Endothelial cell (in vitro differentiated cells): ENCODE measurements at places on chromosomes 6 and 20.

DNA sequence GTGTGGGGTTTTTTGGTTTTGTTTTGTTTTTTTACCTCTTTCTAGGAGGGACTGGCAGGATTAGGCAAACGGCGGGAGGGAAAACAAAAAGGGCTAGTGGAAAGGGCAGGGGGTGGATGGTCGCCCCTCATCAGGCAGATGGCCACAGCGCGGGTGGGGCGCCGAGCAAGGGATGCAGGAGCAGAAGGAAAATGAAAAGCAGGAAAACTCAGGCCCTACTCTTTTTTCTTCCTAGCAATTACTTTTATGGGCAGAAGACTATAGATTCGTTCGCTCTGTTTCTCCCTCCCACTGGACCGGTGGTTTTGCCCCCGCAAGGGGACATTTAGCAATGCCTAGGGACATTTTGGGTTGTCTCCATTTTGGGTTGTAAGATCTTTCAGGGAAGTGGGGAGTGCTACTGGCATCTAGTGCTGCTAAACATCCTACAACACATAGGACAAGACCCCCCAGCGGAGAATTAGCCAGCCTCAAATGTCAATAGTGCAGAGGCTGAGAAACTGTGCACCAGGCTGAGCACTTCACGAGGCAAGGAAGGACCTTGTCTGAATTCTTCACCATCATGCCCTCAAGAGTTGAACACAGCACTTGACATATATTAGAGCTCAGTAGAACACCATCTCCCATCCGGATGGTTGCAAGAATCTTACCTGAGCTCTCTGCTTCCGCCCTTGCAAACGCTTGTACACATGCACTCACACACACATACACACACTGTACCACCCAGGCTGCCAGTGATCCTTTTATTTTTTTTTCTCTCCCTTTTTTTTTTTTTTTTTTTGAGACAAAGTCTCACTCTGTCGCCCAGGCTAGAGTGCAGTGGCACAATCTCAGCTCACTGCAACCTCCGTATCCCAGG lies 4.8 kb upstream of the ZMYND8 start:
- DNase-seq, result no peak

DNA sequence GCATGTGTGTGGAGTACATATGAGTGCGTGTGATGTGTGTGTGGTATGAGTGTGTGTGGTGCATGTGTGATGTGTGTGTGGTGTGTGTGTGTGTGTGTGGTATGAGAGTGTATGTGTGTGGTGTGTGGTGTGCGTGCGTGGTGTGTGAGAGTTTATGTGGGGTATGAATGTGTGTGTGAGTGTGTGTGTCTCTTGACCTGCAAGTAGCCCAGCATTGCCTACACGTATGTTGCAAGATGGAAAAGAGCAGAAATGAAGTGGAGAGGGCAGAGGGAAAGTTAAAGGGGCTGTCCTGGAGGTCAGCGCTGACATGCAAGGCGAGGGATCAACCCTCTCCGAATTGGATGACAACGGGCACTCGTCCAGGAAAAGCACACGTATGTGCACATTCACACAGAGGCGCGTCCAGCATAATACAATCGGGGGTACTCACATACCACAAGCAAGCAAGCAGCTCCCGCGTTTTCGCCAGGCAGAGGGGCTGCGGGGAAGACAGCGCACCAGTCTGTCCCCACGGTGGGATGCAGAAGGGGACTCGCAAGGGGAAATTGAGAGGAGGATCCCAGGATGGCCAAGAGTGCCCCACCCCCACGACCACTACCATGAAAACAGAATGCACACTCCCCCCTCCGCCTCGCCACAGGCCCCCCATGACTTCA lies 174.5 kb upstream of the AFDN start:
- no peak for DNase-seq

- DNase-seq, result no peak
Measured at GRCh38 chr20:25237610-25238318, 10.1 kb upstream of the PYGB start.

DNA sequence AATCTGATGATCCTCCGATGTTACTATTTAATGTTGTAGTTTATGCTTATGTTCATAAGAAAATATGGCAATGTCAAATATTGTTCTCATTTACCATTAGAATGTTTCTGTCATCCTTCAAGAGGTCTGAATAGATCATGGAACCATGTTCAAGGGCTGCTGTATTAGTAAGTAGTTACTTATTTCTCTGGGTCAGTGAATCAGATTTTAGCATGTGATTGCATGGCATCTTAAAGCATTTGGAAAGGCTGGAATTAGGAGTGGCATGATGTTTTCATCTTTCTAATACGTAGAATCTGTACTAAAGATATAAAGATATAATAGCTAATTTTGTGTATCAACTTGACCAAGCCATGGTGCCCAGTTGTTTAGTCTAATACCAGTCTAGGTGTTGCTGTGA lies 40.5 kb upstream of the NKX2-4 start:
- DNase-seq, result no peak

- DNase-seq, result no peak
Measured at GRCh38 chr6:169224185-169224695, 29.4 kb downstream of the THBS2 start.

GRCh38 chr6:3759646-3760232 lies 8.2 kb upstream of the PXDC1 start:
- DNase-seq, result no peak

GRCh38 chr6:11056871-11057270 lies 12.8 kb upstream of the ELOVL2 start:
- DNase-seq, result no peak

DNA sequence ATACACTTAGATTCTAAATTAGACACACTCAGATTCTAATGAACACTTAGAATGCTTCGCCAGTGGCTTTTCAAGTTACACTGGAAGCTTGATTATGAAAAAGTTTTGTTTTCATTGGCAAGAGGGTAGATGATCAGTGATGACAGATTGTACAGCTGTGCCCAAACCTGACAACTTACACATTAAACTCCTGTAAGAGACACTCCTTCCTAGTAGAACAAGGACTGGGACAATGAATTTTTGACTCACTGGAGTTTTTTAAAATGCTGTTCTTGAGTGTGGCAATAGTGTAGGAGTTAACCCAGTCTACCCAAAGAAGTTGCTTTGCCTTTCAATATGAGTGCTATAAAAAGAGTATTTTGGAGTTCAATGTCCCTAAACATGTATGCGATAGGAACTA lies 140.8 kb downstream of the SLC16A10 start:
- DNase-seq, result no peak

GRCh38 chr6:142443532-142443931 lies 141.7 kb downstream of the ADGRG6 start:
- no peak for DNase-seq

DNA sequence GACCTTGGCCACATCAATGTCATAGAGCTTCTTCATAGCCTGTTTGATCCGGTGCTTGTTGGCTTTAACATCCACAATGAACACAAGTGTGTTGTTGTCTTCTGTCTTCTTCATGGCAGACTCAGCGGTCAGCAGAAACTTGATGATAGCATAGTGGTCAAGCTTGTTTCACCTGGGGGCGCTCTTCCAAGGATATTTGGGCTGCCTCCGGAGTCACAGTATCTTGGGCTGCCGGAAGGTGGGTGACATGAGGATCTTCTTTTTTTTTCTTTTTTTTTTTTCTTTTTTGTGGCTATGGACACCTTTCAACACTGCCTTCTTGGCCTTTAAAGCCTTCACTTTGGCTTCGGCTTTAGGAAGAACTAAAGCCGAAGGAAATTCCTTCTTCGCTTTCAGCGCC lies 244.6 kb downstream of the GJA1 start:
- no peak for DNase-seq

- DNase-seq, result no peak
Measured at GRCh38 chr6:8006208-8006607, 58.0 kb downstream of the BLOC1S5 start.

- DNase-seq, result no peak
Measured at GRCh38 chr6:152292555-152292954, 344.6 kb downstream of the SYNE1 start.

- peak; percentile 17 for DNase-seq
Measured at GRCh38 chr20:33233129-33233774, 2.5 kb upstream of the BPIFA1 start.

DNA sequence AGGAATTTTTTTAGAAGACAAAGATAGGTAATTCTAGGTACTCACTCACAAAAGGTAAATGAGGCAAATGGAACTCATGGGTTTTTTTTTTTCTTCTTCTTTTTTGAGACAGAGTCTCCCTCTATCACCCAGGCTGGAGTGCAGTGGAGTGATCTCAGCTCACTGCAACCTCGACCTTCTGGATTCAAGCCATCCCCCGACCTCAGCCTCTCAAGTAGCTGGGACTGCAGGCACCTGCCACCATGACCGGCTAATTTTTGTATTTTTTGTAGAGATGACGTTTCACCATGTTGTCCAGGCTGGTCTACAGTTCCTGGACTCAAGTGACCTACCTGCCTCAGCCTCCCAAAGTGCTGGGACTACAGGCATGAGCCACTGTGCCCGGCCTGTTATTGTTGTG lies 126.1 kb downstream of the LRRC1 start:
- DNase-seq, result no peak

- DNase-seq, result no peak
Measured at GRCh38 chr6:167839343-167839742, 12.6 kb downstream of the AFDN start.

- DNase-seq, result no peak
Measured at GRCh38 chr6:142416179-142416578, 114.4 kb downstream of the ADGRG6 start.

DNA sequence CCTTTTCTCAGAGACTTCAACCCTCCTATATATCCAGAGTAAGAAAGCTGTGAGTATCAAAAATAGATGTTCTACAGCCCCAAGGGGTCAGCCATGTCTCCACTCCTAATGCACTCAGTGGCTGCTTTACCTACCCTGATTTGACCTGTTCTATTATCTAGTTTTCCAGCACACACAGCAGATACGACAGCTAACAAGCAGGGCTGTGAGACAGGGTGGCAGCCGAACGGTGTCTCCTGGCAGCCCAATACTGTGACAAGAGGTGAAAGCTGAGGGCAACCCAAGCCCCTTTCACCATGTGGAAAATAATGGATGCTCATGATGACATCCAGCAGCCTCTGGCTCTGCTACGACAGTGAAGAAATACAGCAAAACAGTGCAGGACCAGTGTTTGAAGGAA lies 67.9 kb downstream of the KIF13A start:
- no peak for DNase-seq

- no peak for DNase-seq
Measured at GRCh38 chr6:147678253-147678652, 169.8 kb downstream of the SAMD5 start.
